ENCODE measurements at places on chromosomes 6 and 20.

DNA sequence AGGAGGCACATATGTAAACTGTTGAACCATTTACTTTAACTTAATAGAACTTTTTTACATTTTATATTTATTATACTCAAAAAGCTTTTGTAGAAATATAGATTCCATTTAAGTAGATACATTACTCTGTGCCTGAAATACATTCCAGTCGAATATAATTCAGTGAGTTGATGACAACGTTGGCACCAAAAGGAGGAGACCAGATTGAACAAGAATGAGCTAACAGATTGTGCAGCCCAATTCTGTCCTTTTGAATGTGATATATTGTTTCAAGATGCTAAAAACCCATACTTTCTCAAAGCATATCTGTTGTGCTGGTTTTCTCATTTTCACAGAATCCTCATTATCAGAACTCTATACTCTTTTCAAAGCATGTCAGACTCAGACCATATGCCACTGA lies 147.4 kb upstream of the SIM1 start:
- DNase-seq: no peak

GRCh38 chr20:32743237-32744112 lies at the start of gene COMMD7:
Gene COMMD7 (minus strand): TSS chr20:32743467. CDS start chr20:32743391, 76 bp downstream.
- peak; percentile 34 for DNase-seq

- DNase-seq: no peak
Measured at GRCh38 chr6:137017081-137017480, 27.7 kb downstream of the IL20RA start.

- DNase-seq: no peak
Measured at GRCh38 chr6:37507077-37507476, 7.4 kb upstream of the CCDC167 start.

GRCh38 chr6:106939208-106939607 lies 35.3 kb downstream of the CD24 start:
- DNase-seq: no peak

GRCh38 chr20:63488315-63489251 lies 10.3 kb downstream of the EEF1A2 start:
- DNase-seq: no peak

- DNase-seq: no peak
Measured at GRCh38 chr6:36720251-36721141, 22.9 kb downstream of the RAB44 start.

DNA sequence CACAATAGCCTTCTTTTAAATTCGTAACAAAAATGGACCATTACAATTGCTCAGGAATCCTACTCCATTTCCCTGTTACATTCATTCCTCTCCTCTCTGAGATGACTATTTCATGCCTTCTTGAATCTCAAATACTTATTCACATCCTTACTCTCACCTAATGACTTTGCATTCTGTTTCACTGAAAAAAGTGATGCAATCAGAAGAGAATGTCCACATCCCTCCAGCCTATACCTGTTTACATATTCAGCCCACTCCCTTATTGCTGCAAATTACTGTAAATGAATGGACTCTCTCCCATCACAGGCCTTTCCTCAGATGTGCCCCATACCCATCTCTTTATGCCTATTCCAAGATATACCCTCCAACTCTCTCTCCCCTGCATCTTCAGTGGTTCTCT lies 8.6 kb downstream of the TAAR1 start:
- DNase-seq: no peak

- DNase-seq: no peak
Measured at GRCh38 chr6:75932067-75932466, 140.4 kb downstream of the IMPG1 start.

- DNase-seq: no peak
Measured at GRCh38 chr20:37598100-37598543, 70.4 kb upstream of the BLCAP start.

DNA sequence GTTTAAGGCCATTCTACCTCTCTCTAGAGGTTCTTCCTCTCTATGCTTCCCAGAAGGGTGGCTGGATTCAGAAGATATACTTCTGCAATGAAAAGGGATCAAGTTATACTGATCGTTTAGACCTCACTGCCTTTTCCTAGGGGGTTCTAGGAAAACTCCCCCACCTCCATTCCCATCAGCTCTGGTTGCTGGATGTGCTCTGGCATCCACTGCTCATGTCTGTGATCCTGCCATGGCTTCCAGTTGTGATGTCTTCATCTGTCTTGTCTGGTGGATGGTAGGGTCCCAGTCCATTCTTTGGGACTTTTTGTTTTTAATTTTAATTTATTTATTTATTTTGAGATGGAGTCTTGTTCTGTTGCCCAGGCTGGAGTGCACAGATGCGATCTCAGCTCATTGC lies 118.4 kb downstream of the BTBD3 start:
- no peak for DNase-seq

GRCh38 chr20:61628901-61629601 lies 377.0 kb downstream of the CDH4 start:
- no peak for DNase-seq

DNA sequence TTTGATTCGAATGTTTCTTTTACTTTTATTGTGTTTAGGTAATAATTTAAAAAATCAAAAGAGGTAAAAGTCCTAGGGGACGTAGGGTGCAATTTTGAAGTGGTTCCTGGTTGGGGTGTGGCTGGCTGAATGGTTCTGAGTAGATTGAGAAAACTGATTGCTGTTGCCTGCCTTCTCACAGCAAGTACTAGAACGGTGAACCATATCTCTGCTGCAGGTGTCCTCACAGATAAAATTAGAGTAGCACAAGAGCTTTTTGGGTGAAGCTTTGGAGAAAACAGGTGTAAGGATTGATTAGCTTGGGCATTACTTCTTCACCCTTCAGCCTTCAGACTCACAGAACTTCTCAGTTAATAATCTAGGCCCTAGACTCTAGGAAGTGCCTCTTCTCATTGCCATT lies 19.8 kb upstream of the GJA10 start:
- DNase-seq: no peak

DNA sequence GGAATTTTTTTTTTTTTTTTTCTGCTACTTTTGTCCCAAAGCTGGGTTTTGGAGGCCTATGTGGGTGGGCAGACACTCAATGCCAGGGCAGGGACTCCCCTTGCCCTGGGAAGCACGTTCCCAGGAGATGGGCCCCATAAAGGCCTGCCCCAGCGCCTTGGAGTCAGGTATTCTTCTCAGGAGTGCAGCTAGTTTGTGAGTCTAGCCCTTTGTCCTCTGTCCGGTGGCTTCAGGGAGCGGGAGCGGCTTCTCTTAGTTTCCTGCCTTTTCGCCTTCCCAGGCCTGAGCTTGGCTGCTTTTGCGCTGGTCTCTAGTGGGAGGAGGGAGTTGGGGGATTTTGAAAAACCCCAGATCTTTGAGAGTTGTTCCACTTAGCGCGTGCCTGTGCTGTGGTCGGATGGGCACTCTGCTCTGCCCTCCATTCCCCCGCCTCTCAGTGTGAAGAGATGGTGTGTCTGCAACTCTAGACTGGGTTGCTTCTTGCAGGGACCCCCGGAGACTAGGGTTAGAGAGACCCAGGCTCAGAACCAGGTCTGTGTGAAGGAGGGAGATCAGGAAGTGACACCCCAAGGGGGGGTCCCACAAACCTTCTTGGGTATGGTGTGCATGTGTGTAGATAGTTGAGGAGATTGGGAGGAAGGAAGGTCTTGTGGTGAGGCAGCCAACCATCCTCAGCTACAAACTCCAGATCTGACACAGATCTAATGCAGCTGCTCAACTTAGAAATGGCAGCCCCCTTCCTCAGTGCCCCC lies 1.3 kb downstream of the PLCG1 start:
- DNase-seq: peak; percentile 28

DNA sequence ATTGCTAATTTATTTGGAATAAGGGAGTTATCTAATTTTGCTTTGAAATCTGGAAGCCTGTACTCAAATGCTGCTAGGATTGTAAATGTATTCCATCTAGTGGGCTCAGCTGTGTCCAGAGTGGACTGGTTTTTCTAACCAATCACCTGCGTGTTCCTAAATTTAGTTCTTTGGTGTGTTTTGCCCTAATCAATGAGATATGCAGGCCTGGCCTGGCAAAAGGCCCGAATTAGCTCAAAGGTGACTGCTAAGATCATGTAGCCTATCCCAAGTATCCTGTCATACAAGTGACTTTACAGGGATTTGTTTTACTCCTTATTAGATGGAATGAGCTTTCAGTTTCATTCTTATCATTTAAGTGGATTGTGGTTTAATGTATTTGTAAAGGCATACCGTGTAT lies 51.3 kb upstream of the ARMC2 start:
- no peak for DNase-seq

DNA sequence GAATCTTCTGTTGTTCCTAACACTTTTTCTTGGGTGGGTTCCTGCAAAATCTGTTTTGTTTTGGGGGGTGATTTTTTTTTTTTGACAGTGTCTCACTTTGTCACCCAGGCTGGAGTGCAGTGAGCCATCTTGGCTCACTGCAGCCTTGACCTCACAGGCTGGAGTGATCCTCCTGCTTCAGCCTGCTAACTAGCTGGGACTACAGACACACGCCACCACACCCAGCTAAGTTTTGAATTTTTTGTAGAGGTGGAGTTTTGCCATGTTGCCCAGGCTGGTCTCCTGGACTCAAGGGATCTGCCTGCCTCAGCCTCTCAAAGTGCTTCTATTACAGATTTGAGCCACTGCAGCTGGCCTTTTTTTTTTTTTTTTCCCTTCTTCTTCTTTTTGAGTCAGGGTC lies 60.5 kb upstream of the SNAP91 start:
- DNase-seq: no peak

GRCh38 chr6:170137911-170138910 lies 152.7 kb downstream of the DLL1 start:
- DNase-seq: no peak

DNA sequence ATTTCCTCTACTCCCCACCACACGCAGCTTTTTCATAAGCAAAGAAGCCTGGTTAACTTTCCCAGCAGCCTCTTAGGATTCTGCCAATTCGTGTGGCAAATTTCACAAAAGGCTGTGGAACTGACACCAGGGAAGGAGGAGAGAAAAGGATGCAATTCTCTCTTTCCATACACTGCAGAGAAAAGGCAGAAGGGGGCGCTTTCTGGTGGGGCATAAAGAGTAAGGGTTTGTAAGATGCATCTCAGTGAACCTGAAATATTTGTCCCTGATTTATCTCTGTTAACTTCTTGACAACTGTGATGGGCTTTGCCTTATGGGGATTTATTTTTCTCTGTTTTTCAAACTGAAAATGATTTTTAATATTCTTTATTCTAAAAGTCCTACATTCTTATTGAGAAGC lies 45.5 kb upstream of the GLP1R start:
- no peak for DNase-seq

DNA sequence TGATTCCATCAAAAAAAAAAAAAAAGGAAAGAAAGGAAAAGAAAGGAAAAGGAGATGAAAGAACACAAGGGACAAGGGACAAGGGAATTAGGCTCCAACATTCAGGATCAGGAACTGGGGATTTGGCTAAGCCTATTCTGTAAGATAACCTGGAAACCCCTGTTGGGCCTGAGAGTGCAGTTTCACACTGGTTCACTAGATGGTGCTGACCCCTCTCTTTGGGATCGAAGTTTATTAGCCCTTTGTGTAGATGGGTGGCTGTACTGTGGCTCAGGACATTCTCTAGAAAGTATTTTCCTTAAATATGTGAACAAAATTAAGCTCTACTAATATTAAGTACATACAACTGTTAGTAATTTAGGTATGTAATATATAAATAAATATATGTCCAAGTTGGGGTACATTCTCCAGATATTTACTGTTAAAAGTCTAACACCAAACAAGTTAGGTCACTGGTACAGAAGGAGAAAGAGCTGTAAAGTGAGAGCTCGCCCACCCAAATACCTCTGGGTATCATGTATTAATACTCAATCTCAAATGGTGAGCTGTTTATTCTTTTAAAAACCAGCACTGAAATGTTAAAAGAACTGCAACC lies 6.3 kb downstream of the OR2A4 start:
- DNase-seq: no peak

DNA sequence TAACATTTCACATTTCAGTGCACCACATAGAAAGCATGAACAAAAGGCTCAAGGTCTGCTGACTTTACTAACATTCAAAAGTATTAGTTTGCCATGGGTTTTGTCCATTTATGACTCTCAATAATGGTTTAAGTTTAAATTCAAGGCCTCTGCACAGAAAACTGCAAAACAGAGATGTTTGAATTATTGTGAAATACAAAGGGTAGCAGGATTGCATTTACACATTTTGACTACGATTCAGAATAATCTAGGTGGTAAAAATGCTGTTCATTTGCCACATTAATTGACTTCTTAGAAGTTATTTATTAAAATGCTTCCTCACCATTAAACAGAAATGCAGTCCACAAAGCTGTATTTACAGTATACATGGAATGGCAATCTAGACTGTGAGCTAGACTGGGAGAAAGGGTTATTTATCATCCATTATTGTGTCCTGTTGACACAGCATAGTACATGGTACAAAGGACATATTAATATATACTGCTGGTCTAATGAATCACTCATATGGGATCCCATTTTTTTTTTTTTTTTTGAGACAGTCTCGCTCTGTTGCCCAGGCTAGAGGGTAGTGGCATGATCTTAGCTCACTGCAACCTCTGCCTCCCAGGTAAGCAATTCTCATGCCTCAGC lies 18.0 kb downstream of the USP49 start:
- no peak for DNase-seq

- no peak for DNase-seq
Measured at GRCh38 chr6:135753196-135753595, 98.3 kb upstream of the PDE7B start.

- no peak for DNase-seq
Measured at GRCh38 chr20:49324306-49324705, 46.4 kb upstream of the ZNFX1 start.

GRCh38 chr6:39934131-39934757 lies at the start of gene MOCS1:
Gene MOCS1 (minus strand): TSS chr6:39934462. CDS start chr6:39934417, 45 bp downstream.
- peak; percentile 3 for DNase-seq

DNA sequence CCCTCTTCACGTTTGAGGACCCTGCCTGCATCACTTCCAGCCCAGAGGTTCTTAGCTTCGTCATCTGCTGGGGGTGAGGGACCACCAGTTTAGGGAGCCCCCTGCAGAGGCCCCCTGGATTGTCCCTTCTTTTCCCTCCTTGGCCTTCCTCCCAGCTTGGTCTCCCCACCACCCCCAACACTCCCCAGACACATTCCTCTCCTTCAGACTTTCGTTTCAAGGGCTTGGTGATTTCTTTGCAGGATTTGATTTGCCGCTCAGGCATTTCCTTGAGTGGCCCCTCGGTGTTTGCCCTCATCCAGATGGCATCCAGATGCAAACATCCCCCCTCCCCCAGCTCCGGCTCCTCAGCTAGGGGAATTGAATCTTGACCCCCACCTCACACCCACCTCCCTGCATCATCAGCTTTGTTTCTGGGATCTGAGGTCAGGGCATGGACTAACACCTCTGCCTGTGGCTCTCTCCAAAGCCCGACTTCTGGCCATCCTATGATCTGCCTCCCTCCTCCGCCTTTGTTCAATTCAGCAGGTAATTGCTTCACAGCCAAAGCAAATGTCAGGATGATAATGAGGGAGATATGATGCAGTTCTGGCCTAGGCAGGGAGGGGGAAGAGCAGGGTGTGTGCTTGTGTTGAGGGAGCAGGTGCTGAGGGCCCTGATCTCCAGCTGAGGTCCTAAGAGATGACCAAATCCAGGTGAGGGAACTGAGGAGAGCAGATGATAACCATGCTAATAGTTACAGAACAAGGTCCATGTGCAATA lies 141.5 kb downstream of the VEGFA start:
- no peak for DNase-seq

- DNase-seq: no peak
Measured at GRCh38 chr20:14264869-14265268, 72.5 kb downstream of the FLRT3 start.

- DNase-seq: no peak
Measured at GRCh38 chr6:13286181-13286580, 42.2 kb downstream of the TBC1D7 start.
